G401 (cell line): ENCODE measurements at places on chromosomes 3 and 15.

DNA sequence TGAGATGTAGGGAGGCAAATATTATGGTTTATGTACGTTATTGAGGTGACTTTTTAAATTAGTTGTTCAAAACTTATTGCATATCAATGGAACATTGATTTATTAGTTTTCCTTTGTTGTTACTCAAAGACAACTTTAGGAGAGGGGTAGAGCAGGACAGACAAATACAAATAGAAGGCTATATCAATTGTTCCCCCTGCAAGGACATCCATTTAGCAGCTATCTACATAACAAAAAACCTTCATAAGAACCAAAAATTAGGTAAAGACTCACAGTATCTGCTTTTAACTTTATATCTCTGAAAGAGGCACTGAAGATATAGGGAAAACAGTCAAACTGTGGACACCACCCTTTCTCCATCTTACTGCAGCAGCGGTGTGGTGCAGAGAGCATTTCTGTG is 958.8 kb downstream of the DIPK2A start:
- no peak for DNase-seq

- no peak for DNase-seq
These were observed 2.3 kb downstream of the PEAK1 start for GRCh38 chr15:77417602-77418001.

GRCh38 chr3:186002884-186003472 is 65.2 kb upstream of the TRA2B start:
- DNase-seq, result no peak

DNA sequence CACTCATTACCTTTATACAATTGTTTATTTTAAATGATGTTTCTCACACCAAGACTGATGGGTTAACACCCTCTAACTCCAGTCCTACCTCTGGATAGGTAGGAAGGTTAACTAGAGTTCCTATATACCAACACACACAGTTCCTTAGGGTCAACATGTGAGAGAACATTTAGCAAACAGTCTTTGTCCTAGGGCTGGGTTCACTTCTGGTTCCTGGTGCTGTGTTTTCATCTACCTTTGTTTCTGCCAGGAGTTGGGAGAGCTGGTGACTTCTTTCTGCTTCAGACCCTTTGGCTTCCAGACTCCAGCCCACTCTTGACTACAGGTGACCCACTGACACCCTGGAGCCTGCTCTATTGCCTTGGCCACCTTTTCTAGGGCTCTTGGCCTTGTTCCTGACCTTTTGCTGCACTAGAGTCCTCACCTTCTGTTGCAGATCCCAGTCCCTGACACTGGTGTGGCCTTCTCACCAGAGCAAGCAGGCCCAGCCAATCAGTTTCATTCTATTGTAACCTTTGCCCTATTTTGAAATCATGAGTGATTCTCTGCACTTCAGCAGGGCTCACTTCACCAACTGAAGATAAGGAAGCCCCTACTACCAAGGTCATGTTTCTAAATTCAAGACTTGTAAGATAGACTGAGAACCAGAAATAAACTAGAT is 50.0 kb upstream of the SECISBP2L start:
- no peak for DNase-seq

GRCh38 chr3:20103731-20104130 is 63.5 kb downstream of the KAT2B start:
- no peak for DNase-seq
